Activated CD8-positive, alpha-beta memory T cell treated with anti-CD3 and anti-CD28 coated beads for 36 hours (primary cell): ENCODE measurements at places on chromosomes 7 and 10. TPM values are rescaled to one million over a fixed set of nuclear protein-coding genes. Genes with fewer than 3 reads are reported as not detected.

The OPALIN gene
- total RNA-seq = not detected

The NPTX2 gene
- total RNA-seq = 0.23 TPM

The PKD1L1 gene
- 0.08 TPM for total RNA-seq

The MMD2 gene
- total RNA-seq = not detected

The TMEM273 gene
- 78.7 TPM for total RNA-seq

The CACNA2D1 gene
- not detected for total RNA-seq

The TUBB8 gene
- not detected for total RNA-seq

The AGR2 gene
- not detected for total RNA-seq

The ARID5B gene
- 33.1 TPM for total RNA-seq

The ACSL5 gene
- total RNA-seq = 56.6 TPM

The FAM241B gene
- total RNA-seq = 11.2 TPM

The ORC5 gene
- 31.7 TPM for total RNA-seq

The LIPM gene
- total RNA-seq = not detected

The EPO gene
- 0.15 TPM for total RNA-seq

The FAM25G gene
- total RNA-seq = not detected

The IDI2 gene
- not detected for total RNA-seq

The LRRTM3 gene
- not detected for total RNA-seq

The MOGAT3 gene
- total RNA-seq = not detected

The HABP2 gene
- total RNA-seq = not detected

The CLCN1 gene
- not detected for total RNA-seq

The SPRN gene
- not detected for total RNA-seq

The AMPH gene
- not detected for total RNA-seq

The ITGA8 gene
- not detected for total RNA-seq

The DGKI gene
- total RNA-seq = 2.0 TPM
